Skin of body (tissue), 3 donors: ENCODE measurements at places on chromosomes 5 and 9.

DNA sequence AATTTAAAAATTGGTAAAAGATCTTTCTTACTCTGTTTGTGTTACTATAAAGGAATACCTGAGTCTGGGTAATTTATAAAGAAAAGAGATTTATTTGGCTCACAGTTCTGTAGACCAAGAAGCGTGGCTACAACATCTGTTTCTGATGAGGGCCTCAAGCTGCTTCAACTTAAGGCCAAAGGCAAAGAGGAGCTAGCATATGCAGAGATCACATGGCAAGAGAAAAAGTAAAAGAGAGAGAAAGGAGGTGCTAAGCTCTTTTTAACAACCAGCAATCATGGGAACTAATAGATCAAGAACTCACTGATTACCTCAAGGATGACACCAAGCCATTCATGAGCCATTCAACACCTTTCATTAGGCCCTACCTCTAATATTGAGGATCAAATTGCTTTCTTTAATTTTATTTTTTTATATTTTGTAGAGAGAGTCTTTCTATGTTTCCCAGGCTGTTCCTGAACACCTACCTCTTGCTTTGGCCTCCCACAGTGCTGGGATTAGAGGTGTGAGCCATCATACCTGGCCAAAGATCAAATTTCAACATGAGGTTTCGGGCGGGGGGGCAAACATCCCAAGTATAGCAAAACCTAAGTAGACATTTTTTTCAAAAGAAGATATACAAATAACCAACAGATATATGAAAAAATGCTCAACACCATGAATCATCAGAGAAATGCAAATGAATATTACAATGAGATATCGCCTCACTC, 16.0 kb upstream of the SHC3 start:
- DNase-seq: no peak

GRCh38 chr5:23112237-23112636, 259.1 kb upstream of the CDH12 start:
- DNase-seq: no peak

- peak; percentile 90 for DNase-seq
These were observed at the start of gene RNF130 for GRCh38 chr5:180071531-180072255. TSS of gene RNF130 (minus strand) at chr5:180071759. CDS start at chr5:180071702, 57 bp downstream.

- DNase-seq: no peak
These were observed 89.7 kb downstream of the PPP2R2B start for GRCh38 chr5:146788898-146789297.

DNA sequence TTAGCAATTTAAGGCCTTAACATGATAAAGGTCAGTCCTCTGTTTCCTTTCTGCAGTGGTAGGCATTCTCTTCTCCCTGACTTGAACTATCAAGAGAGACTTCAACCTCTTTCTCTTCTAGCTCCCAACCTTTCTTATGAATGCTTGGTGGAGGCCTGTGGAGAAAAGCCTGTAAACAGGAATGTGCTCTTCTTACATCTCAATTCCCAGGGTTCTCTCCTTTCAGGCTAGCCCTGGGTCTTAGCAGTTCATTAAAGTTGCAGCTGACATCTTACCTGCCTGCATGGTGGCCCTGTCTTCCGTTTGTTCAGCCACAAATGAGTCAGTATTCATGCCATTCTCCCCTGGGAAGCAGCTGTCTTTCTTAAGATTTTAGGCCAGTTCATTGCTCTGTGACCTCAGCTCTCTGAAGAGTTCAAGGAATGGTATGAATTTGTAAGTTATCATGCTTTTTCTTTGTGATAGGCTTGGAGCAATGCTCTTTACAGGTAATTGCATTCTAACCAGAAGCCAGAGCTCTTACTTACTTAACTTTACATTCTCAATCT, 77.8 kb downstream of the ADCY2 start:
- DNase-seq: no peak

DNA sequence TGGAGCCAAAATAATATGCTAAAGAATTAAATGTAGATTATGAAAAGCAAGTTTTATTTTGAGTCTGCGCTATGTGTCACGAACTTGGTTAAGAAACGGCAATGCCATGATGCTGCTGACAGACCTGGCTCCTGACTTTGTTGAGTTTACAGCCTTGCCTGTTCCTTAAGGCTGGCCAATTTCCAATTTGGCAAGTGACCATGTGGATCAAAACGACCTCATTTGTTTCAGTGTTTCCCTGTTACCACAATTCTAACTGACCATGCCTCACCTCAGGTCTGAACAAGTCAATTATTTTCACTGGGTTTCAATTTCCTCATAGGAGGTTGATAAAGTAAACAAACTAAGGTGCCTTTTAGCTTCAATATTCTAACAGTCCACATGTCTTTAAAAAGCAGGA, 461.4 kb downstream of the ZNF608 start:
- no peak for DNase-seq

DNA sequence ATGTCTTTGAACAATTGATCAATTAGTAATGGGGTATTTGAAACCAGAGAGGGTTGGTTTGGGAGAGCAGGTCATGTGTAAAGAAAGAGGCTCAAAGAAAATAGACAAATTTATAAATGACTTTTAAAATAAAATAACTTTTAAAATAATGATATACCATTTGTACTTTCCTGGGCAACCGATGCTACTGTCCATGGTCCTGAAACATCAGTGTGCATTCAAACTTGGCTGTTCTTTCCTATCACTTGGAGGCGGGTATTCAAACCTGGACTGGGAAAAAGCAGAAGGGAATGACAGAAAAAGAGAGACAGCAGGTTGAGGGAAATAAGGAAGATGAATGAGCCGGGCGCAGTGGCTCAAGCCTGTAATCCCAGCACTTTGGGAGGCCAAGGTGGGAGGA, 1446.4 kb upstream of the WWC1 start:
- DNase-seq: no peak
